ENCODE measurements at places on chromosomes 5 and 9. TPM values are rescaled to one million over a fixed set of nuclear protein-coding genes. Genes with fewer than 3 reads are reported as not detected.

GRCh38 chr5:39648085-39648847, 223.5 kb upstream of the DAB2 start:
- no peak for ATAC-seq

DNA sequence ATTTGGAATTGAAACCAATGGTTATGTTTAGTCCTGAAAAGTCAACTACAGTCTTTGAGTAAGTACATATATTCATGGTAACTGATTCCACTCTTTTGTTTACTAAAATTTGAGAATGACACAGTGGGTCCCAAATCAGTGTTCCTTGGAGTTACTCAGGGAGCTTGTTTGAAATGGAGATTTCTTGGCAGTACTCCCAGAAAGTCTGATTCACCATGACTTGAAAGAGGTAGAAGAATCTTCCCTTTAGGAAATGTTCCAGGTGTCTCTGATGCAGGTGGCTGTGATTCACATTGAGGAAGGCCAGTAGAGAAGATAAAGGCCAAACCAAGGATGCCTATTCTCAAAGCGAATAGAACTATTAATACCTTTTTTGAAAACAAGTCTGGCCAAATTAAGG, 1078.3 kb downstream of the CDH12 start:
- no peak for ATAC-seq

DNA sequence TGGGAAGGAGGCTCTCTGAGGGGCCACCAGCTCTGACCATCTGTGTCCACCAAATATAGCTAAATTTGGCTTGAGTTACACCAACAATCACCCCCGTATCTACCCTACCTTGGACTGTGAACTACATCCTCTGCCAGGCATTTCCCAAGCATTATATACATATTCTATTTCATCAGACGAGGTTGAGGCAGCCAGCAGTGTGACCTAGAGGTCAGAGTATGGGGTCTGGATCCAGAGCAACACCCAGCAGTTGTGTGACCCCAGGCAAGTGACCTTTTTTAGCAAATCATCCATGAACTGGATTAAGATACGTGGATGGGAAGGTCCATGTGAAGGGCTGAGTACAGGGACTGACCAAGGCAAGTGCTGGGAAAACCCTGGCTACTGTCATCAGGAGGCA, 180.6 kb downstream of the HSPA4 start:
- ATAC-seq, result no peak

The BRINP1 gene
- total RNA-seq, result not detected

- ATAC-seq, result no peak
Observed at GRCh38 chr9:5292141-5292540, 12.4 kb downstream of the RLN2 start.

DNA sequence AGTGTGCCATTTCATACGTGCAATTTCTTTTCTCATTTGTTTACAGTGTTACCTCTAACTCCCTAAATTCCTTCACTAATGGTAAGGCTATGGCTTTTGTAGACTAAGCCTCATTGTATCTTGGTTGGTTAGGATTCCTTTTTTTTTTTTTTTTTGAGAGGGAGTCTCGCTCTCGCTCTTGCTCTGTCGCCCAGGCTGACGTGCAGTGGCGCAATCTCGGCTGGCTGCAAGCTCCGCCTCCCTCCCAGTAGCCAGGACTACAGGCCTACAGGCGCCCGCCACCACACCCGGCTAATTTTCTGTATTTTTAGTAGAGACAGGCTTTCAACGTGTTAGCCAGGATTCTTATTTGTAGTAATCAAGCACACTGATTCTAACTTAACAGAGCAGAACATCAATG, 57.7 kb downstream of the SPEF2 start:
- no peak for ATAC-seq

The WHRN gene
- total RNA-seq, result 4.0 TPM

DNA sequence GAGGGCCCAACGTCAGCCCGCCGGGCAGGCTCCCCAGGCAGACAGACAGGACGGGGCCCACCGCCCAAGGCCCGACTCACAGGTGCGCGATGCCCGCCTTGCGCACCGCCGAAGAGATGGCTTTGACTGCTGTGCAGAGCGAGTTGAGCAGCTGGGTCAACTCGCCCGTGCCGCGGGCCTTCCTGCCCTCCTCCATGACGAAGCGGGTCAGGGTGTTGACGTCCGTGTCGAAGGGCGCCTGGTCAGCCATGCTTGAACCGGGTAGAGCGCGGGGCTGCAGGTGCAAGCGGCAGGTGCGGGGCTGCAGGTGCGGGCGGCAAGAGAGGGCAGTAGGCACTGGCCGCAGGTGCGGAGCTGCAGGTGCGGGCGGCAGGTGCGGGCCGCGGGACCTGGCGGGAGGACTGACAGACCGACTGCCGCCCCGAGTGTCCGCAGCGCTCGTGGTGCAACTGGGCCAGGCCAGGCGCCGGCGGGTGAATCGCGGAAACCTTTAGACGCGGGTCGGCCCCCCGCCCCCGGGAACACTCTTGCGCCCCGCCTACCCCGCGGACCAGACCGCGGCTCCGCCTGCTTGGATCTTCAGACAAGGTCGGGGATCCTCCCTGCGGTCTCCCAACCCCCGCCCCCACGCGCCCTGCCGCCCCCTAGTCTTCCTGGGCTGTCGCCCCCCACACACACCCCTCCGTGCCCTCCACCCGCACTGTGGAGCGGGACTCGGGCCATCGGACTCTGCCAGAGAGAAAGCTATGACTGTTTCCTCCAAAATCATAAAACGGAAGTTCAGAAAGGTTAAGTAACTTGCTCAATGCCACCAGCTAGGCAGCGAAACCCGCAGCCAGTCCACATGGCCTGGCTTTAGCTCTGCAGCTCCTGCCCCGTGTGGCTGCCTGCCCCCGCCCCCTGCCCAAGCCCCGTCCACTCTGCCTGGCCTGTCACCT, at the start of gene FBP1:
Gene FBP1, minus strand, starts transcription at position 458 of the 938 bp plus-strand sequence. Its CDS starts 208 bp downstream, at position 250.
- peak; percentile 92 for ATAC-seq

The GLRA1 gene
- total RNA-seq, result not detected

- ATAC-seq, result no peak
Observed at GRCh38 chr5:38878391-38879077, 32.7 kb downstream of the OSMR start.

- no peak for ATAC-seq
Observed at GRCh38 chr5:29561564-29561963, 1631.9 kb upstream of the CDH6 start.

The CDX1 gene
- total RNA-seq, result not detected

DNA sequence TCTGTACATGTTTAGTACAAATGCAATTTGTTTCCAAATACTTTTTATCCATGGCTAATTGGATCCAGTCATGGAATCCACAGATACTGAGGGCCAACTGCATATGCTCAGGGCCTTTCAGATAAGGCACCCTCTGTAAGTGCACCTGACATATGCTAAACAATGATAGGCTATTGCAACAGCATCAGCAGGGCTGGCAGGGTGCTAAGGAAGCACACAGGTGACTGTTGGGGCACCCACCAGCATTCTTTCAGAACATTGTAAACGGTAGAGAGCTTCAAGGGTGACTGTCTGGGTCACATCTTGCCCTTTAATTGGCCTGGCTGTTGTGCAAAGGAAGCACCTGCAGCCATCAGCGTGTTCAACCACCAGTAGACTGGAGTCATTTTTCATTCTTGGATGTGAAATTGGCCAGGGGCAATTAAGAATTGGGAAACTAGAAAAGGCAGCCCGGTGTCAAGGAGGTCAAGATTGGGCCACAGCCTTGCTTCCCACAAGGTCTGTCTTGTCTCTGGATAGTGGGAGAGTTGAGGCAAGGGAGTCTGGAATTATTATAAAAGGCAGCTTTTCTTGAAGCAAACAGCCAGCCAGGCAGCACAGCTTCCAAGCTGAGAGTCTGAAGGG, 129.3 kb upstream of the RAI14 start:
- ATAC-seq, result no peak

The ICE1 gene
- total RNA-seq, result 19.1 TPM

The SYNPO gene
- total RNA-seq, result 0.04 TPM

Measured in activated T-helper 17 cell treated with anti-CD3 and anti-CD28 coated beads, Interleukin-2, amount 50 U/mL, for 72 hours (primary cell).